ENCODE measurements at places on chromosomes 2 and 18. TPM values are rescaled to one million over a fixed set of nuclear protein-coding genes. Genes with fewer than 3 reads are reported as not detected.
A peak's percentile ranks its signal among the peaks of the same experiment; 100 is the strongest.

CEP76 gene
- total RNA-seq = 44.8 TPM

IL1RL1 gene
- not detected for total RNA-seq

ECEL1 gene
- total RNA-seq = 3.8 TPM

ZEB2 gene
- total RNA-seq = 72.9 TPM

ESPNL gene
- 0.59 TPM for total RNA-seq

RGPD3 gene
- total RNA-seq = 0.07 TPM

ARHGEF33 gene
- 0.19 TPM for total RNA-seq

KIF5C gene
- total RNA-seq = 53.0 TPM

TMEM37 gene
- total RNA-seq = 1.0 TPM

COLEC12 gene
- total RNA-seq = 2.0 TPM

DNA sequence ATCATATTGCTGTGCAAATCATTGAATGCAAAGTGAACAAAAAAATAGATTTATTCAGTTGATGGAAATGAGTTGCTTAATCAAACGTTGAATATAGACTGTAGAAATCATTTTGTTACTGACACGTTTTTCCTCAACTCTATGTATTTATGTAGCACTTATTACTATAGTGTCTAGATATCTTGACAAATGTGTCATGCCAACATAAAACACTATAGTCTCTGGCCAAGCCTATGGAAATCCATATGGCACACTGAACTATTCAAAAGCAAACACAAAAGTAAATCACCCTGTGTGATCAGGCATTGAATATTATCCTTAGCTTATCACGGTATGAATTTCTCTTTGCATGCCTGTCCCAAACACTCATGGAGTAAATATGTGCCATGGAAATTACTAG, 131.3 kb downstream of the ZNF804A start:
- no peak for DNase-seq

- peak; percentile 6 for DNase-seq
Observed at GRCh38 chr2:189254268-189254883, 74.8 kb upstream of the COL5A2 start.

DNA sequence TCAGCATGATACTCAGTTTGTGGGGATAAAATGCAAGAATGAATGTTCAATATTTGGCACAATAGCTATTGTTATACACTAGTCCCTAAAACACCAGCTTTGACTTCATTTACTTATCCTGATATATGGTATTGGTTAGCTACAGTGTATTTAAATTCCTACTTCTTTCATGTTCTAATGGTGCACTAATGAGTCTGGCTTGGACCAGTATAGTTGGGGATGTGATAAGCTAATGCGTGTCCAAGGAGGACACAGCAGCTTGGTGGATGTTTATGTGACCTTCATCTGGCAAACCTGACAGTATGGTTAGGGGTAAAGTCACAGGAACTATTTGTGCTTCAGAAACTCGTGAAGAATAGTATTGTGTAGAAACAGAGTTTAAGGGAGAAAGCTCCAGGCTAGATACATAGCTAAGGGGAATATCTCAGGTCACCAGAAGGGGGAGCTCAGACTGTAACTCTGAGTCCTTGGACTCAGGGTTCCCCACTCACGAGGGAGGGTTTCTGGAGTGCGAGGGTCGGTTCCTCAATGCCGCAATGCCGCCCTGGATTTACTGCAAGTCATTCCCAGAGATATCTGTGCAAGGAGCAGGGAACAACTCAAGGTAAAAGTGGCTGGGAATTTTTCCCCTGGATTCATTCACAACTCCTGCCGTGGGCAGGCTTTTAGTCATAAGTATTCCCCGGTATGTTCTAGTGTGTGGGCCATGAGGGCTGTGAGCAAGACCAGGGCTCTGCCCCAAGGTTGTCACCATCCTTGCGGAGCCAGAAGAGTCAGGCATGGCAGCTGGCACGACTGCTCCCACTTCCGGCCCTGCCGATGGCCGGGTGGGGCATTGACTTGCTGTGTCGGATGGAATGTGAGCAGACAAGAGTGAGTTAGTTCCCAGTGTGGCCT, 14.5 kb downstream of the IL1R2 start:
- DNase-seq = peak; percentile 76

DNA sequence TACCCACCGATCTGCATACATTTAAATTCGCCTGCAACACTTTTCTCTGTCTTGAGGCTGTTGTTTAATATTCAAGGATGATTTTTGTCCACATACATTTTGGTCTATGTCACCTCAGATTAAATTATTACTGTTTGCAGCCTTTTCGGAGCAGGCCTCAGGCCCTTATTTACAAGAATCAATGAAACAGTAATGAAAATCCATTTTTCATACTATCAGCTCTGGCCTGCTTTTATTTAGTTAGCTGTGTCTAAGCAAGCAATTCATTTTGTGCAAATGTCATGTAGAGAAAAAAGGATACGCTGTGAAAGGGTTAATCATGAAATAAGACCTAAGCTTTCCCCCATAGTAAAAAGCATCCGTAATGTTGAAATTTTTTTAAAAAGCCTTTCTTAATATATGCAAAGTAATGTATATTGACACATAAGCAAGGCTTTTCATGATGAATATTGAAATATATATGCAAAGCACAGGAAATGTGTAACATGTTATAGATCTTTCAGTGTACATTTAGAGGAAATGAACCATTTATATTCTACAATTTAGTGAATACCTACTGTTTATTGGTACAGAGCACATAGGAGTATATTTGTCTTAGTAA, 1135.3 kb upstream of the ZEB2 start:
- no peak for DNase-seq

DNA sequence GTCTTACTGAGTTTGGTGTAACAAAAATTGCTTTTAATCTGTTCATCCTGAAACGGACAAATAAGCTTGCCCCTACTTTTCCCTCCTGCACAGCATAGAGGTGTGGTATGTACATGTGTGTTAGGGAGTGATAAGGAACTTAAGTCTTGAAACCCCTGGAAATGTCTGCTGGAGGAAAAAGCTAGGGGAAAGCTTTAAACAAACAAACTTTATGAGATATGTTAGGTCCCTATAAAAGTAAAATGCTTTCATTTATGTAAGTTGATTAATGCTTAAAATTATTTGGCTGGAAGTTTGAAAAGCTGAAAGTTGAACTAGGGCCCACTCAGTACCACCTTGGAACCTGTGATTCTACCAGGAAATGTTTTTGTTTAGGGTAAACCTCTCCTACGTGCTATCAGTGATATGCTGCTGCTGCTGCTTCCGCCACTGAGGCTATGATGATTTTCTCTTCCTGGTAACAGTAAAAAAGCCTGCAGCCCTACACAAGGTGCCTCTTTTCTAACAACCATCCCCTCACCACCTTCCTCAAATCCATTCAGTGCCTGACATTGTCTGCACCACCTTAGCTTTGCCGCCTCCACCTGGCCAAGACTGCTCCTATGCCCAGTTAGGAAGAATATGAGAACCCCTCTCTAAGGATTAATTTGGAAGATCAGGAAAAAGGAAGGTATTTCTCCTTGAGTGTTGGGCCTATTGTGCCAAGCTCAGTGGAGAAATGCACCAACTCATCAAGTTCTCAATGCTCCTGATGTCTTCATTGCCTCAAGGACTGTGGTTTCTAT, 2.5 kb upstream of the YES1 start:
- no peak for DNase-seq

DNA sequence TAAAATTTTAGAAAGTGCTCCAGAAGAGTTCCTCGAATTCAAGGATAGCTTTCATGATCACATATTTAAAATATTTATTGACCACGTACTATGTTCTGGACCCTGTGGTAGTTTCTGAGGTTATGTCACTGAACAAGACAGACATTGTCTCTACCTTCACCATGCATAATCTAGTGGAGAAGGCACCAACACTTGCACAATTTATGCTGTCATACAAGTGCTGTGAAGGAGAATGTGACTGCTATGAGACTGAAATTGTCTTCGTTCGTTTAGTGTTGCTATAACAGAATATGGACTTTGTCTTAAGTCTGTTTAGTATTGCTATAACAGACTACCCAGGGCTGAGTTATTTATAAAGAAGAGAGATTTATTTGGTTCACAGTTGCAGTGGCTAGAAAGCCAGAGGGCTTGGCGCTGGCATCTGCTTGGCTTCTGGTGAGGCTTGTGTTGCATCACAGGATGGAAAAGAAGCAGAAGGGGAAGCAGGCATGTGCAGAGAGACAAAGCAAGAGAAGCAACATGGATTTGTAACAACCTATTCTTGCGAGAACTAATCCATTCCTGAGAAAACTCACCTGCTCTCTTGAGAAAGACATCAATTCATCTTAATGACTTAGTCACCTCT, 50.0 kb upstream of the RFX8 start:
- no peak for DNase-seq

- no peak for DNase-seq
Observed at GRCh38 chr18:9722691-9723090, 14.6 kb downstream of the RAB31 start.

DNA sequence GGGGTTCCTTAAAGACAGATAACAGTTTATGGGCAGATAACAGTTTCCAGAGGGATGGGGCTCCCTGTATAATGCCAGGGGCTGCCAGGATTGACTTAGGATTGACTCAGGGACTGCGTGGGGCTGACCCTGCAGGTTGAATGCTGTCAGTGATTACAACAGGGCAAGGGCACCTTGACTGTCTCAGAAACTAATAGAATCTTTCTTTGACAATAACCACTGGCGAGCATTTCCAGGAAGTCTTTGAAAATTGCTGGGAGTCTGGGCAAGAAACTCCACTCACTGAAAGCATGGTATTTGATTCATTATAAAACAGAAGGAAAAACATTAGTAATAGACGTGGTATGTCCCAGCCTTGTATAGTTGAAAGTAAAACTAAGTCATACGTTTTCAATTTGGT, 101.0 kb downstream of the GPD2 start:
- DNase-seq = no peak

GRCh38 chr2:221969087-221969829, 329.5 kb downstream of the PAX3 start:
- peak; percentile 67 for DNase-seq

GRCh38 chr2:6866275-6866671, 566 bp upstream of the CMPK2 start:
- DNase-seq = peak; percentile 67

DNA sequence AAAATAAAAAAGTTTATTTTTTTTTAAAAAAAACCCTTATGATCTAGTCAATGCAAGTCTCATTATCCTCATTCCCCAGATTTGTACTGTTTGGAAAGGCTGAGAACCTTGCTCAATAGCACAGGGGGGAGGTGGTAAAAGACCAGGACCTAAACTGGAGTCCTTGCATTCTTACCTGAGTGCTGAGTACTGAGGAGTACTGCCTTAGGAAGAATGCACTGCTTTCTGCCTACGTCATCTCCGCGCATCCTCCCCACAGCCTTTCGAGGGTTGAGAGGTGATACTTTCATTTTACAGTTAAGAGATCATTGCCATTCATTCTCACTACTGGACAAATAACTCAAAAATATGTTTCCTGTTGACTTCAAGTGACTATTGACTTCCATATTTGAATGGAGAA, 73.8 kb downstream of the MAP3K20 start:
- DNase-seq = no peak

GRCh38 chr2:45929674-45930395, 278.4 kb downstream of the PRKCE start:
- DNase-seq = no peak

DNA sequence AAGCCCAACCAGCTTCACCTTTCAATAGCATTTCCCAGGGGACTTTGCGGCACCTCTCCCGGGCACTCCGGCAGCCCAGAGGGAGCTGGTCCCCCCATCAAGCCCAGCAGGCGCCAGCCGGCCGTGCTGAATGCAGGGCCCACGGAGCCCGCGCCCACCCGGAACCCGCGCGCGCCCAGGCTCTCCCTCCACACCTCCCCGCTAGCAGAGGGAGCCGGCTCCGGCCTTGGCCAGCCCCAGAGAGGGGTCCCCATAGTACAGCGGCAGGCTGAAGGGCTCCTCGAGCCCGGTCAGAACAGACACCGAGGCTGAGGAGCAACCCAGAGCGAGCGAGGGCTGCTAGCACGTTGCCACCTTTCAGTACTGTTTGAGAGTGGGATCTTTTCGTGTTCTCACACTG, 300.8 kb downstream of the DSEL start:
- DNase-seq = no peak

DNA sequence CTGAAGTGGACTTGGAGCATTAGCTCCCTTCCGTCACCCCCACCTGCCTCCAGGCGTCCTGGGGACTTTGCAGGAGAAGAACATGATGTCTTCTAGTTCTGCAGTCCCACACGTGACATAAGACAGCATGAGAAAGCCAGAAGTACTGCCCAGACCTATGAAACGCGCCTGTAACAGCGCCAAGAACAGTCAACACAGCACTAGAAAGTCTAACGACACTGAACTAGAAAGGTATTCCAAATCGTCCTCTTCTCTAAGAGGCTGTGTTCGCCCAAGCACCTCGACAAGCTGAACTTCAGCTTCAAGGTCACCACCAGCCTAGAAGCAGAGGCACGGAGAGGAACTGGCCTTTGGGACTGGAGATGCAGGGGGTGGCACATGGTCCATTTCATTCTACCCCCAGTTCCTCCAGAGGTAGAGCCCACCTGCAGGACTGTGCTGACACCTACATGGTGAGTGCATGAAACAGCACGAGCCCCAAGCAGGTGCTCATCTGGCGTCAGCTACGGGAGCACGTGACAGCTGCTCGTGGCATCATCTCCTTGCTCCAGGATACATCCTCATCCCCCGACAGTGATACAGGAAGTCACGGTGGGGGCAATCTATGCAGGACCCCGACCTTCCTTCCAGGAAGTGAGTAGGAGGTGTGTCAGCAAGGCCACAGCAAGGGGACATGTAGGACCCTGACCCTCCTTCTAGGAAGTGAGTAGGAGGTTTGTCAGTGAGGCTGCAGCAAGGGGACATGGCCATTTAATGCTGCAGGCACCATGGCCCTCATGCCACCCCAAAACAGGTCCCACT, 3.7 kb downstream of the HDAC4 start:
- no peak for DNase-seq

DNA sequence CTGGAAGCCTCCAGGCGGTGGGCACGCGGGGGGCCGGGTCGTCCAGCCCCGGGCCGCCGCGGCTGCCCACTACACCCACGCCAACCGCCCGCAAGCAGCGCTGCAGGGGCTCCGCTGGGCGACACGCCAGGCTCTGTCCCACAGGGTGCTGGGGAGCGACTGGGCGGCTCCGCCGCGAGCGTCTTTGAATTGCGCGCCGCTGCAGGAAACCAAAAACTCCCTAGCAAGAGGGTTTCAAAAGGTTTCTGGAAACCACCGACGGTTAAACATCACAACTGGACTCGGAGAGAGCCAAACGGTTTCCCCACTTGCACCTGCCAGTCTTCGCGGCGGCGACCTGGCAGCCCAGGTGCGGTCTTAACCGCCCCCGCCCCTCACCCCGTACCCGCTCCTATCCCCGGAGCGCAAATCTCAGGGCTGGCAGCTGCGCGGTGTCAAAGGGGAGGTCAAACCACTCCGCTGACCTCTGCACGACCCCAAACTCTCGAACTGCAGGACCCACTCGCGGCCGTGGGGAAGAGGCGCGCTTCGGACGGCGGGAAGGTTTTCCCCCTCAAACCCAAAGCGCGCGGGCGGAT, 1.0 kb downstream of the CXCR4 start:
- DNase-seq = peak; percentile 51

- DNase-seq = no peak
Observed at GRCh38 chr2:7031547-7032245, 114.5 kb downstream of the RNF144A start.

- DNase-seq = no peak
Observed at GRCh38 chr2:162126111-162126519, 25.9 kb downstream of the GCG start.

- DNase-seq = no peak
Observed at GRCh38 chr2:77363277-77363676, 158.9 kb downstream of the LRRTM4 start.
